ENCODE measurements at places on chromosomes 5 and 9.

- DNase-seq = no peak
Observed at GRCh38 chr9:127711831-127712274, 3.6 kb downstream of the PTRH1 start.

- DNase-seq = no peak
Observed at GRCh38 chr5:32508806-32509805, 64.6 kb upstream of the ZFR start.

- no peak for DNase-seq
Observed at GRCh38 chr5:95283022-95283615, 1.8 kb downstream of the MCTP1 start.

GRCh38 chr9:75532233-75533050 lies 358.0 kb upstream of the PCSK5 start:
- DNase-seq = no peak

- DNase-seq = no peak
Observed at GRCh38 chr9:136619742-136620440, 42.8 kb upstream of the EGFL7 start.

DNA sequence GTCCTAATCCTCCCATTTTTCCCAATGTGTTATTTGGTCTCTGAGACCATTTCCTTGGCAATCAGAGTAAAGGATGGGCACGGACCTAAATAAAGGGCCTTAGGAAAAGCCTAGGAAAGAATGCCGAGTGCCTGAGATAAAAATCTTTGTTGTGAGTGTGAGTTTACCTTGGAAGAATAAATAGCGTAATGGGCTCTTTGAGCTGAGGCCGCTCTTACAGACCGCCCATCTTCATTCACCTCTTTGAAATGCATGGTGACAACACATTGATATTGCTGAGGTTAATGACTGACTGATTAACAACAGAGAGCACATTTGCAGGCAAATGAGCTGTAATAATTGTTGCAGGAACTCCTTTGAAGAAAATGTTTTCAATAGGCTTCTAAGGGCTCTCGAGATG lies 1967.1 kb upstream of the WWC1 start:
- DNase-seq = no peak

DNA sequence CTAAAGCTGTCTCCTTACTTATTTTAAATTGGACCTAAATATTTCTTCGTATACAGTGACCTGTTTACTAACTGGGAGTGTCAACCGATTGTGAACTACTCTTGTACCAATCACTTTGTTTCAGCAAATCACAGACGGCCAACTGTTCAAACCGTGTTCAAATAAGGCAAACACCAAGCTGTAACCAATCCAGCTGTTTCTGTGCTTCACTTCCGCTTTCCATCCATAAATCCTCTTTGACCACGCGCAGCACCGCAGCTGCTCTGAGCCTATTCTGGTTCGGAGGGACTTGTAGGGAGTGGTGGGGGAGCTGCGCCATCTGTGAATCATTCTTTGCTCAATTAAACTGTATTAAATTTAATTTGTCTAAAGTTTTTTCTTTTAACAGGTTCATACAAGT lies 4.8 kb upstream of the FAM240B start:
- no peak for DNase-seq

GRCh38 chr9:15308511-15308910 lies 1.5 kb upstream of the TTC39B start:
- DNase-seq = no peak

DNA sequence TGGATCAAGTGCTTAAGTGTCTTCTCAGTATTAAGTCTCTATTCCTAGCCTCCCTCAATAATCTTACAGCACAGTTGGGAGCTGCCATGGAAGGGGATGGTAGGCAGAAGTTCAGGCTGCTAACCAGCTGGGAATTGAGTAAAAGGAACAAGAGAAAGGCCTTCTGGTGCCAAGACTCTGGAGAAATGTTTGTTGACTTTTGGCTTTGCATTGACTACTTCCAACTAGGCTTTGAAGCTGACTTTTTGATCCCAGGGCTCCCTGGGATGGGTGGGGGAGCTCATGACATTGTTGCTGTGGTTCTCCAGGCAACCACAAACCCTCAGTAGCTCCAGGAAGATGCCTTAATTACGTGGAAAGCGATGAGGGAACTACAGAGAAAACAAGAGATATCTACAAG lies 85.2 kb upstream of the HTR4 start:
- no peak for DNase-seq

DNA sequence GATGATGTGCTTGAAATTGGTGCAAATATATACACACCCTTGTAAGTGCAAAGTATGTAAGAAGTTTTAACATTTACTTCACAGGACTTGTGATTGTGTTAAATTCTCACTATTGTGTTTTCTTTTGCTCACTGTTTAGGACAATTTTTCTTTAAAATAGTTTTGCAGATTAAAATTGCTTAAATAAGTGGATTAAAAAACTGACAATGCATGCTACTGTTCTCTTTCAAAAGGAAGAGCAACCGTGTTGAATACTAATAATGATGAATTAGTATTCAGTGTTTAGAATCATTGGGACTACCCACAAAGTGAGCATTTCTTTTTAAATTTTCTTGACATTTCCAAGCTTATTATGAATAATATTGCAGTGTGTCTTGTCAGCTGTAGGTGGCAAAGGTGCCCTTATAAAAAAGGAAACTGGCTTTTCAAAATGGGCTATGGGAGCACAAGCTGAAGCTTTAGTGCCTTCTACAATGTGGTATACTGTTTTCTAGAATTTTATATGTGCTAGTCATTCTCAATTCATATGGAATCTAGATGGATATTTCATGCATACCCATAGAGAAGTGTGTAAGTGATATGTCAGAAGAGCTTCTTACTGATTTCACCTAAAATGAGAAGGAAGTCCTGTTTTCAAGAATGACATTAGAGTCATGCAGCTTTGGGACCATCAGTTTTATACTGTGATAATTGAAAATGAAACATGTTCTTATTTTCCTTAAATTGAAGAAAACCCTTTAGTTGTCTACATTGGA lies 35.4 kb downstream of the SREK1 start:
- DNase-seq = no peak

- no peak for DNase-seq
Observed at GRCh38 chr5:148910216-148910615, 83.8 kb downstream of the ADRB2 start.

All from stimulated activated CD8-positive, alpha-beta memory T cell treated with anti-CD3 and anti-CD28 coated beads, Interleukin-15, amount 100 ng/mL, for 48 hours (primary cell).